NCI-H1930 (cell line): ENCODE measurements at places on chromosomes 1 and 21.

DNA sequence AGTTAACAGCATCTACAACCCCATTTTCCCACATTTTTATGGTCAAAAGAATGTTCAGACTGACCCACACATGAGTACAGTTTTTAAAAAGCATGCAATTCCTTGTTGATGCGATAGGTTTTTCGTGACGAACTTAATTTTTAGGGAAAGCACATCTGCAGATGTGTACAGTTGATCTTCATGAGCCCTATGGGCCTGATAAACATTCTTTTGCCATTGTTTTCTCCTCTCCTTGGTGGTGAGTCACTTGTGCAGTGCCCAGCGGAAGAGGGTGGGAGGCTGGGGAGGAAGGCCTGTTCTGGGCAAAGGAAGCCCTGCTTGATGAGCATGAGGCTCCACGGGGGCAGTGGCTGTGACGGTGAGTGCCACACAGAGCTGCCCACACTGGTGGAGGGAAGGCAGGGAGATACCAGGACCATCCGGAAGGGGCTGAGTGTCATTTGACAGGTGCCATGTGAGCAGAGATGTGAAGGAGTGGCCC lies 5.3 kb downstream of the ARF1 start:
- DNase-seq, result no peak

- no peak for DNase-seq
Observed at GRCh38 chr1:111569913-111570312, 49.7 kb upstream of the RAP1A start.

DNA sequence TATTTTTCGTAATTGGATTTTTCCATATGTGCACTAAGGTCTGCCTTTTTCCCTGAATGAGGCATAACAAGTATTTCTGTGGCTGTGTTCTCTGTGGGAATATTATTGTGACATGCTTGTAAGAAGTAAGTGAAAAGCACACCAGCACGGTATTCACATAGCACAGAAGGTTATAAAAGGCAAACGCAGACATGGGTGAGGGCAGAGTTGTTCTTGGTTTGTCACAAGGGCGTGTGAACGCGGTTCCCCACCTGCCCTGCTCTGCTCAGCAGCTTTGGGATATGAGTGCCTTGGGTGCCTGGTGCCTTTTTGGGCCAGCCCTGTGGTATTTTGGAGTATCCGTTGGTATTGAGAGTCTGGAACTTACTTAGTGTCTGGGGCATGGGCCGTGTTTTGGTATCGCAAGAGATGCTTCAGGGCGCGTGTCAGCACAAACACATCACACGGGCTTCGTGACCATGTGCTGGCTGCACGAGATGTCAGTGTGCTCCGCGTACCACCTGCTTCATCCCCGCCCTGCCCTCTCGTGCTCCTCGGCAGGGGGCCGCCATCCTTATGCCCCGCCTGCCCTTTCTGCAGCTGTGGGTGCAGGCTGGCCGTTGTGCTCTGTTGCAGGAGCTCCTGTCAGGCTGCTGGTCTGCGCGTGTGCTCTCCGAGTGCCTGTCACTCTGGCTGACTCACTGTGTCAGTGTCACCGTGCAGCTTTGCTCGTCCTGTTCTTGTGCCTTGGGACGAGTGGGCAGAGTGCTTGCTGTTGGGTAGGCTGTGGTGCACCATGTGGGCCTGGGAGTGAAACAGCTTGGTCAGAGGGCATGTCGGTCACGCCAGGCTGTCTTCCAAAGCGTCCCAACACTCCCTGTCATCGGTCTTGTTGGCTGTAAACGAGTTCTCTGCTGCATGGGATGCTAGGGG lies 15.0 kb downstream of the SKI start:
- no peak for DNase-seq

- DNase-seq, result no peak
Observed at GRCh38 chr1:26861889-26862378, 1.0 kb upstream of the SFN start.

DNA sequence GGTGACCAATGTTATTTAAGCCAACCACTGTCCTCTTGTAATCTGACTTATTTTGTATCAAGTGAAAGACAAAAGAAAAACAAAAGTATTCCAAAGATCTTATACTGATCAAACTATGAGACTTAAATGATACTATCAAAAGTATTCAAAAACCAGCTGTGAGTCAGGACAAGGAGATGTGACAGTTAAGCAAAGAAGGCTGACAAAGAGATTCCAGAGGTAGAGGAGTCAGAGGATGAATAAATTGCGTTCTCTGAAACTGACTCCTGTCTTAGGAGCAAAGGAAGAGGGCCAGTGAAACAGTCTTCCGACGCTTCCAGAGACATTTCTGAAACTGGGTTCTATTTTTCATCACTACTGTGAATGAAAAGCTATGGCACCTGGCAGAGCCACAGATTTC lies 20.9 kb downstream of the TMEM50B start:
- DNase-seq, result no peak

DNA sequence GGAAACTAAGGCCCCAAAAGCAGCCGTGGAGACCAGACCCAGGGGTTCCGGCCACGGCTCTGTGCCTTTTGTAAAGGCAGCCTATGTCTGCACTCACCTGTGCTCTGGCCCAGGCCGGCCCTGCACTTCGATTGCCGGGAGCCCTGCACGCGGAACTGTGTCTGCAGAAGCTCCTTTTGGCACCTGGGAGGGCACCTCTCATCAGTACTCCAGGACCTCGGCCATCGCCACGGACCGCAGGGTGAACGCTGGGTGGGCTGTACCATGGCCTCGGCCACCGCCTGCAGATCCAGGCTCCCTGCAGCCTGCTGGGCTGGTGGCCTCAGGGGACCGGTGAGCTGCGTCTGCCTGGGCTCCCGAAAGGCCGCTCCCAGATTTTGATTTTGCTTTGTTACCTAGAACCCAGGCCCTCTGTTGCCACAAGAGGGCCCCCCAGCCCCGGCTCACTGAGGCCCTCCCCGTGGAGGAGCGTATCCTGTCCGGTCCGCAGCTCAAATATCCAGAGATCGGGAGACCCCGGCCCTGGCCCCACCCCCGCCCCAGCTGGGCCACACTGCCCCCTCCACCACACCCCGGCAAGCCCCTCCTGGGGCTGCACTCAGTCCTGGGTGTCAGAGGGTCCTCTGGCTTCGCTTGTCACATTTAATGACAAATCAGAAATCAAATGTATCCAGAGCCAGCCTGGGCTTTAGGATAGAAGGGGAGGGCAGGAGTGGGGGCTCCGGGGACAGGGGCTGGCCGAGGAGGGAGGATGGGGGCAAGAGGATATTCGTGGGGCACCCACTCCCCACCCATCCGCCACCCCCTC lies 60.2 kb upstream of the PDE9A start:
- peak; percentile 68 for DNase-seq

GRCh38 chr1:12048372-12048771 lies 14.7 kb upstream of the TNFRSF8 start:
- DNase-seq, result no peak

- peak; percentile 4 for DNase-seq
Observed at GRCh38 chr1:214551436-214552173, at the start of gene PTPN14. Gene PTPN14, minus strand, starts transcription at chr1:214551602. Its CDS starts 86,799 bp downstream, at chr1:214464803.

GRCh38 chr1:33092438-33092837 lies 11.5 kb downstream of the AZIN2 start:
- DNase-seq, result no peak

DNA sequence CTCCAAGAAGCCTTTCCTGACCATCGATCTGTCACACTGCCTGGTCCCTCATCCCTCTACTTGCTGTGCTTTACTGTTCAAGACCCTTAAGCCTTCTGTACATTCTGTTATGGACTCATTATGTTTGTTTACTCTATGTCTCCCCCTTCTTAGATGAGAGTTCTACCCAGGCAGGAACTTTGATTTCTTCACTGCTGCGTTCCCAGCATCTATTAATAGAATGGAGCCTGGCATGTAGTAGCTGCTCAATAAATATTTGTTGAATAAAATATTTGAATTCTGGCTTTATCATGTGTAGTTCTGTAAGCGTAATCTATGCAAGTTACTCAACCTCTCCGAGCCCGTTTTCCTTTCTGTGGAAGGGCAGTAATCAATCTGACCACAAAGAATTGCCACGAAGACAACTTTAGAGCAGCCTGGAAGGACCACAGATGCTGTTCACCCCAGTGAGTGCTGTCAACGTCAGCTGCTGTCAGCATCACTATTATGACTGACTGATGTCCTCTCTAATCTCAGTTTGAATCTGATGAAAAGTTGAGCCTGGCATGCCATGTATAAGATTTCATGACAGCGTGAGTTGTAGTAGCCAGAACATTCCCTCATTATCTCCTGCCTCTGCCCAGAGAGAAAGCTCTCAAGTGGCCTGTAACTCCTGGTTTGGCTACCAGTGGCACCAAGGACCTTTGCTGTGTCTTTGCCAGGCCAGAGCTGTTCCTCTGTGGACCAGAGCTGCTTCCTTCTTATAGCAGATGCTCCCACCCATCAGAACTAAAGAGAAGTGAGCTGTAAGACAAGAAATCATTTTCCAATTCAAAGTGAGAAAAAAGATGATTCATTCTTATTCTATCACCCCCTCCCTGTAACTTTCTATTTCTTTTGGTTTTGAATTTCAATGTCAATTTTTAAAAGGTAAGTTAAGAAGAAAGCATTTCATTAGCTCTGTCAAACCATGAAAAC lies 94.5 kb downstream of the PRDM2 start:
- DNase-seq, result no peak

- no peak for DNase-seq
Observed at GRCh38 chr21:38307771-38308531, 51.2 kb downstream of the KCNJ15 start.

DNA sequence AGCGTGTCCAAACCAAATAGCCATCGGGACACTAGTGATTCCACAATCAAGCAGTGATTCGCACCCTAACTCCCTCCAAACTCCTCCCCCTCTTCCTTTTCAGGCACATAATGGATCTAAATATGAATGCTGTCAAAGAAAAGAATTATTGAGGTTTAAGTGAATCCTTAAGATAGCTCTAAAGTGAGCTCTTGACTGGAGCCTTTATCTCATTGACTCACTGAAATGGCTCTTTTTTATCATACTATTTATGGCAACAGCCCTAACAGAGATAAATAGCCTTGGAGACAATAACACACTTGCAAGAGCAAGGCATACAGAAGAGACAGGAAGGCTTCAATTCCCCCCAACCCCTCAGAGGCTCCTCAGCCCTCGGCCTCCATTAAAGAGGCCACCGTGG lies 143.3 kb downstream of the PLXNA2 start:
- DNase-seq, result no peak

DNA sequence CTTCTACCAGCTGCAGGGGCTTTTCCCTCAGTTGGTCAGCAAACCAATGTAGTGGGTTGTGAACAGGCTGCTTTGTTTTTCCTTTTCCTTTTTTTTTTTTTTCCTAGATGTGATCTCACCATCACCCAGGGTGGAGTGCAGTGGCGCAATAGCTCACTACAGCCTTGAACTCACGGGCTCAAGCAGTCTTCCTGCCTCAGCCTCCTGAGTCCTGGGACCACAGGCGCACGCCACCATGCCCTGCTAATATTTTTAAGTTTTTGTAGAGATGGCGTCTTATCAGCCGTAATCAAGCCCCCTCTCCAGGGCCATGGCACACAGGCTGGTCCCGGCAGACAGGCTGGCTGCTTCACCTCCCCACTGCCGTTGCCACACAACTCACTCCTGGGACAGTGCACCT lies 3.4 kb upstream of the TRIM11 start:
- DNase-seq, result no peak

GRCh38 chr1:30645807-30646206 lies 77.6 kb downstream of the MATN1 start:
- no peak for DNase-seq

DNA sequence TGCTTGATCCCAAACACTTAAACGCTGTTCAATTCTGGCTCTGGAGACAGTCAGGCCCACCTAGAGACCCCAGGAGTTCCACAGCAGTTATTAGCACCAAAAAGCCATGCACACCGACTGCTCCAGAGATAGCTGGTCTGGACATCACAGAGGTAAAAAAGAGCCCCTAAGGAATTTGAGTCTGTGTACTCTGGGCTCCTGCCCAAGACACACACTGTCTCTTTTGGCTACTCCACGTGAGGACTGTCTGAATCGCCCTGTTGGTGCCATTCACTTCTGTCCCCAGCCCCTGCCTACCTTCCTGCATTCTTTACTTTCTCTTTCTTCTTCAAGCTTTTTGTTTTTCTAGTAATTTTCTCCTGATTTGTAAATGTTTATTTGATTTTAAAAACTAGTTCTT lies 197.4 kb downstream of the ADGRL2 start:
- no peak for DNase-seq

GRCh38 chr1:167137332-167137781 lies 43.5 kb downstream of the STYXL2 start:
- no peak for DNase-seq

DNA sequence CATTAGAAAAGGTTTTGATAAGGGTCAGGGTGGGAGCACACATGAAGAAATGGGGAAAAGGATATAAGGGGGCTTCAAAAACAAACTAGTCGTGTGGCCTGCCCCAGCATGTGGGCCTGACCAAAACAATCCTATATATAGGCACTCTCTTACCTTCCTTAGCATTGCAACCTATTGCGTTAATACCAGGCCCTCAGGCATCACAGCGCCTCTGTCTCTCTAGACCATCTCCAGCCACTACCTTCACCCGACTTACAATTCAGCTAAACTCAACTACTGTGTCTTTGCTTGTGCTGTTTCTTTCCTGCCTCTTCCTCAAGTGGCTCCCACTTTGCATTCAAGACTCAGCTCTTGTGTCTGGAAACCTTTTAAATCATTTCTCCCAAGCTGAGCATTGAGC lies 47.0 kb upstream of the GJA5 start:
- DNase-seq, result no peak

- no peak for DNase-seq
Observed at GRCh38 chr1:77623066-77623465, 59.4 kb downstream of the ZZZ3 start.

GRCh38 chr1:90809093-90809492 lies 92.0 kb upstream of the BARHL2 start:
- no peak for DNase-seq

GRCh38 chr1:248695451-248696132 lies 7.0 kb downstream of the OR14I1 start:
- no peak for DNase-seq

GRCh38 chr1:71651214-71651613 lies 570.4 kb upstream of the ZRANB2 start:
- no peak for DNase-seq

DNA sequence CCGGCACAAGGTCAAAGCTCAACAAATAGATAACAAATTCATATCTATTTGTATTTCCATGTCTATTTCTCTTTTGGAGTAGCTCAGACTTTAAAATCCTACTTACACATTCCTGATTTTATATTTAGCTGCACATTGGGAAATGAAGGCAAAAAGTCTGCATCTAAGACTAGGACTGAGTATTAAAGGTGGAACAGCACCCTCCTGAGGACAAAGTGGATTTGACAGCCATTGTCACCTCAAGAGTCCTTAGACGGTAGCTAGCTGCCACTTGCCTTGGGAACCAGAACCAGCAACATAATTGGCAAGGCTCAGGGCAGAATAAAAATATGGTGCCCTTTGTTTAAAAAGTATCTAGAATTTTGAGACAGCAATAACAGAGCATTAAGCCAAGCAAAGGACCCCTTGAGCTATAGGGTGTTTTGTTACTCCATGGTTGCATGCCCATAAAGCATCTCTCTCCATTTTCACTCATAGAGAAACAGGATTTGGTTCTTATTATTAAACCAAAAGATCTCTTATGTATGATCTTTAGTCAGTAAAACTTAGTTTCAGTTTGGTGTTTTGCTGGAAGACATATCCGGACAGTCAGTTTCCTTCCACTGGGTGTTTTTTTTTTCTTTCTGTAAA lies 30.0 kb upstream of the SGIP1 start:
- DNase-seq, result peak; percentile 24

GRCh38 chr1:19799230-19800075 lies at the start of gene TMCO4:
Gene TMCO4, minus strand, starts transcription at chr1:19799916. Its CDS starts 19,158 bp downstream, at chr1:19780758.
- no peak for DNase-seq

GRCh38 chr1:2471587-2472001 lies 4.5 kb upstream of the PLCH2 start:
- no peak for DNase-seq

- no peak for DNase-seq
Observed at GRCh38 chr1:12098786-12099185, 35.7 kb downstream of the TNFRSF8 start.
